ENCODE measurements at places on chromosomes 5 and 9.

DNA sequence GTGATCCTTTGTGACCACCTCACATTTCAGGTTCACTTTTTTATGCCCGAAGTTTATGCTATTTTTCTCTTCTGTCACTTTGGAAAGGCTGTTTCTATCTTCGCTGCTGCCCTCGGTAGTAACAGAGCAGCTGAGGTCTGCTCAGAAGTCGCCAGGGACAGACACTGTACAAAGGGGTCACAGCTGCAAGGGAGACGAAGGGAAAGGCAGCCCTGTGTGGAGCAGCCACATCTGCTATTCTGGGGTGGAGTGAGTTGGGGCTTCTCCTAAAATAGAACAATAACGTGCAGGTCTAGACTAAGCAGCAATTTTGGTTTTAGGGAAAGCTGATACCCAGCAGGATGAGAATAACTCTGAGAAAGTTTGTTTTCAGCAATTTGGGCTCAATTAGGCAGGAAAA, 72.5 kb downstream of the ACTL7B start:
- no peak overlapping the region for H3K27ac ChIP-seq
- H3K4me1 ChIP-seq: no peaks in the 10 kb centered on the region
- no peaks in the 10 kb centered on the region for H3K36me3 ChIP-seq

DNA sequence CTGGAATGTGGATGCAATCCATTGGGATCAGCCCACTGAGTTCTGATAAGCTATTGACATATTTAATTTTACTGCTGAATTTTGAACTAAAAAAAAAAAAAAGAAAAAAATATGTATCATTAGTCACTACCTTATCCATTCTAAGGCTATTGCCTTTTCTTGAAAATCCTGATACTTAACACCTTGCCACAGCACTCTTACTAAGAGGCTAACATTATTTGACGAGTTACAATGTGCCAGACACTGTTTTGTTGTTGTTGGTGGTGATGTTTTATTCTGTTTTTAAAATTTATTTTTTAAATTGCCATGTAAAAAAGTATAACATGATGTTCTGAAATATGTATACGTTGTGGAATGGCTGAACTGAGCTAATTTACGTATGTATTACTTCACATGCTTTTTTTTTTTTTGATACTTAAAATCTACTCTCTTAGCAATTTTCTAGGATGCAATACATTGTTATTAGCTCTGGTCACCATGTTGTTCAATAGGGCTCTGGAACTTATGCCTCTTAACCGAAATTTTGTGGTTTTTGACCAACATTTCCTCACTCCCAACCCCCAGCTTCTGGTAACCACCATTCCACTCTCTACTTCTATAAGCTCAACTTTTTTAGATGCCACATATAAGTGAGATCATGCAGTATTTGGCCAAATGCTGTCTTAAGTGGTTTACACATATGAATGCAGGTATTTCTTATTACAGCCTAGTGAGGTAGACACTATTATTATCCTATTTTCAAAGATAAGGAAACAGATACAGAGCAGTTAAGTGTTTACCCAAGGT, 134.8 kb upstream of the PCA3 start:
- peaks cover 3% of the 10 kb centered on the region for H3K27me3 ChIP-seq
- no peak overlapping the region for H3K27ac ChIP-seq
- DNase-seq: no peak
- peaks cover 5% of the 10 kb centered on the region for H3K4me1 ChIP-seq
- H3K36me3 ChIP-seq: no peaks in the 10 kb centered on the region

DNA sequence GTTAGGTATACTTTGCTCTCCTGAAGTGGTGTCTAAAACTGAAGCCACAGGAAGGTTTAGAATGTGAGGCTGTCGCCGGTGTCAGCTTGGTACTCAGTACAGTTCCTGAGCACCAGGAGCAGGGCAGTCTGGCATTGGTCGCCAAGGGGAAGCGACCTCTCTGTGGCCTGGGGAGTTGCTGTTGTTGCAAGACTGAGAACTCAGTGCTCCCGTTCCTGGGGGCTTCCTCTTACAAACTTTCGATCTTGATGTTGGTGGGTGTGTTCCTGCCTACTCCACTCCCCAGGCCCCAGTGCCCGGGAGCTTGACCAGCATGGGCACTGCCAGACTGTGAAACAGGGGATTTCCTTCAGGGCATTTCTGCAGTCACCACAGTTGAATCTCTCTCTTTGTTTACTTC, 52.4 kb upstream of the PPARGC1B start:
- H3K4me3 ChIP-seq: no peak overlapping the region
- no peak for DNase-seq
- H3K4me1 ChIP-seq: no peaks in the 10 kb centered on the region
- H3K27ac ChIP-seq: no peak overlapping the region

- no peaks in the 10 kb centered on the region for H3K4me1 ChIP-seq
- no peak overlapping the region for H3K27ac ChIP-seq
- H3K27me3 ChIP-seq: no peaks in the 10 kb centered on the region
- H3K4me3 ChIP-seq: no peak overlapping the region
- no peak for DNase-seq
Observed at GRCh38 chr5:133289686-133290367, 238.0 kb downstream of the HSPA4 start.

DNA sequence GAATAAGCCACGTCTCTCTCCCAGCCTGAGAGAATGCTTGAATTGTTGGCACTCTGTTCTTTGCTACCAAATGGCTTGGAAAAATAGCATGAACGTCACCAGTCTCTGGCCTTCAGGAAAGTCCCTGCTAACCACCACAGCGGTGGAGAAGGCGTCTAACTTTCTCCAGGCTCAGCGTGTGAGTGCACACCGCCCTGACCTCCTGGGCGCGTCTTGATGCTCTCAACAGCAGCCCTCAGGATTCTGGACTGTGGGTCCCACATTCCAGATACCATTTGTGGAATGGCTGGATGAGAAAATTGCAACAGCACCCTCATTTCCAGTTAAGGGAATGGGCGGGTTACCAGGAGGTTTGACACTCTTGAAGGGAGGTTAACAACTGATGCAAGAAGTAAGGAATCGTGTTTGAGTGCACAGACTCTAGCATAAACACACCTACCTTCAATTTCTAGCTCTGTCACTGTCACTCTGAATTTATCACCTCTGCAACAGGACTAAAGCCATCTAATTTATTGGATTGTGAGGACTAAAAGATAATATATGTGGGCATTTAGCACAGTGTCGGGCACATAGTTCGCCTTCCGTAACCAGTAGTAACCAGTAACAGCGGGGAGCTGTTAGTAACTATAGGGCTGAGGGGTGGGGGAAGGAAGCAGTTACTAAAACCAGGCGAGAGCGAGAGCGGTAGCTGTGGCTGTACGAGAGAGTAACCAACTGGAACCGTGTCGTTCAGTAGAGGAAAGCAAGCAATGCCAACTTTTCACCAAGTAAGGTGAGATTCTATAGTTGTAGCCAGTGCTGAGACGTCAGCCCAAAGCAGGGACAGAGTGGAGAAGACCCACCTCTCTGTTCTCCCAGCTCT, 807 bp upstream of the PLGRKT start:
- peak; percentile 80 for DNase-seq
- H3K4me3 ChIP-seq: peak overlapping the region; percentile 97
- peaks cover 29% of the 10 kb centered on the region for H3K36me3 ChIP-seq
- H3K27me3 ChIP-seq: no peaks in the 10 kb centered on the region
- peaks cover 62% of the 10 kb centered on the region for H3K4me1 ChIP-seq
- H3K27ac ChIP-seq: peak overlapping the region; percentile 98

Data from activated CD4-positive, alpha-beta memory T cell treated with anti-CD3 and anti-CD28 coated beads for 36 hours (primary cell).